ENCODE measurements at places on chromosomes 1 and 21. TPM values are rescaled to one million over a fixed set of nuclear protein-coding genes. Genes with fewer than 3 reads are reported as not detected.

The NADK gene
- total RNA-seq: 22.4 TPM

The NEGR1 gene
- total RNA-seq: 28.7 TPM

The C4BPA gene
- not detected for total RNA-seq

The SOAT1 gene
- 10.0 TPM for total RNA-seq

The PLXNA2 gene
- 45.1 TPM for total RNA-seq

The DDAH1 gene
- total RNA-seq: 79.0 TPM

The AGPAT3 gene
- total RNA-seq: 32.3 TPM

The PSMA5 gene
- total RNA-seq: 30.3 TPM

The CAPN2 gene
- total RNA-seq: 61.2 TPM

The RBM11 gene
- total RNA-seq: 9.9 TPM

The FMN2 gene
- total RNA-seq: 40.3 TPM

The TRIM63 gene
- not detected for total RNA-seq

The PLK3 gene
- 14.3 TPM for total RNA-seq

The KRTAP7-1 gene
- not detected for total RNA-seq

The C1orf105 gene
- not detected for total RNA-seq

The RAVER2 gene
- total RNA-seq: 21.4 TPM

The TNN gene
- 2.5 TPM for total RNA-seq

The MSH4 gene
- 0.73 TPM for total RNA-seq

The ANXA9 gene
- 0.18 TPM for total RNA-seq

The COL8A2 gene
- total RNA-seq: 1.2 TPM

The ZMYND12 gene
- total RNA-seq: 0.64 TPM

The UBL4B gene
- not detected for total RNA-seq

The LCE1B gene
- total RNA-seq: not detected

The PFKL gene
- 77.6 TPM for total RNA-seq

The ADORA1 gene
- total RNA-seq: 19.1 TPM
